SJSA1 (cell line): ENCODE measurements at places on chromosomes 11 and 22. TPM values are rescaled to one million over a fixed set of nuclear protein-coding genes. Genes with fewer than 3 reads are reported as not detected.

The ALDH3B2 gene
- total RNA-seq: not detected in 2 replicates

The SYNGR1 gene
- 8.4 and 18.6 TPM in 2 replicates for total RNA-seq

The ABTB2 gene
- total RNA-seq: 0.09 and 0.53 TPM in 2 replicates

The DRICH1 gene
- total RNA-seq: not detected in 2 replicates

The PICALM gene
- 105 and 132 TPM in 2 replicates for total RNA-seq

- H3K27me3 ChIP-seq: peaks cover 18% of the 10 kb centered on the region
- H3K4me1 ChIP-seq: peaks cover 31% of the 10 kb centered on the region
- H3K27ac ChIP-seq: no peak overlapping the region
- peaks cover 15% of the 10 kb centered on the region for H3K36me3 ChIP-seq
- peak overlapping the region; percentile 28 for H3K4me3 ChIP-seq
Observed at GRCh38 chr11:1748636-1749394, 1.6 kb downstream of the IFITM10 start.

GRCh38 chr11:70270877-70271648 lies 573 bp downstream of the PPFIA1 start:
- H3K4me1 ChIP-seq: peaks cover 11% of the 10 kb centered on the region
- peak overlapping the region; percentile 85 for H3K27ac ChIP-seq
- peaks cover 55% of the 10 kb centered on the region for H3K36me3 ChIP-seq
- H3K27me3 ChIP-seq: peaks cover 16% of the 10 kb centered on the region
- DNase-seq: peak; percentile 75
- peak overlapping the region; percentile 100 for H3K4me3 ChIP-seq

GRCh38 chr11:121448431-121448941 lies 3.6 kb upstream of the SORL1 start:
- no peaks in the 10 kb centered on the region for H3K36me3 ChIP-seq
- H3K27me3 ChIP-seq: peaks cover 13% of the 10 kb centered on the region; the same call in 1 of the 2 replicates
- H3K4me3 ChIP-seq: no peak overlapping the region
- DNase-seq: no peak

DNA sequence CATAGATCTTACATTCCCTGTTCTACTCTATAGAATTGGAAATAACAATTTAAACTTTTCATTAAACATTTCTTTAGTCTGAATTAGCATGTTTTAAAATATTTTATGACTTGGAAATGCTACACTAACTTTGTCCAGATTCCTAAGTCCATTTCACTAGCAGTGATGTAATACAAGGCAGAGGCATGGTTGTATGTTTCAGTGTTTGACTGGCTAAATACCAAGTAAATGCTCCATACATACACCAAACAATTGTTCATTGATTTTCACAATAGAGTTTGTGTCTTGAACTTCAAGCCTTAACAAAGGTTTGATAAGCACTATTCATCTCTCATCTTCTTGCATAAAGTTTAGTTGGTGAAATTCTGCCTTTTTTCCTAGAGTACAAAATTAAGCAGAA lies 13.5 kb downstream of the ZBED5 start:
- no peak for DNase-seq
- H3K27ac ChIP-seq: no peak overlapping the region
- no peaks in the 10 kb centered on the region for H3K36me3 ChIP-seq
- no peaks in the 10 kb centered on the region for H3K4me1 ChIP-seq

GRCh38 chr11:11611381-11611780 lies 10.4 kb downstream of the GALNT18 start:
- DNase-seq: peak; percentile 5
- H3K4me1 ChIP-seq: peaks cover 11% of the 10 kb centered on the region
- H3K27me3 ChIP-seq: peaks cover 3% of the 10 kb centered on the region
